CD8-positive, alpha-beta T cell (primary cell): ENCODE measurements at places on chromosomes 16 and 17.

GRCh38 chr16:72997141-72997542 is 50.8 kb downstream of the ZFHX3 start:
- DNase-seq = no peak

DNA sequence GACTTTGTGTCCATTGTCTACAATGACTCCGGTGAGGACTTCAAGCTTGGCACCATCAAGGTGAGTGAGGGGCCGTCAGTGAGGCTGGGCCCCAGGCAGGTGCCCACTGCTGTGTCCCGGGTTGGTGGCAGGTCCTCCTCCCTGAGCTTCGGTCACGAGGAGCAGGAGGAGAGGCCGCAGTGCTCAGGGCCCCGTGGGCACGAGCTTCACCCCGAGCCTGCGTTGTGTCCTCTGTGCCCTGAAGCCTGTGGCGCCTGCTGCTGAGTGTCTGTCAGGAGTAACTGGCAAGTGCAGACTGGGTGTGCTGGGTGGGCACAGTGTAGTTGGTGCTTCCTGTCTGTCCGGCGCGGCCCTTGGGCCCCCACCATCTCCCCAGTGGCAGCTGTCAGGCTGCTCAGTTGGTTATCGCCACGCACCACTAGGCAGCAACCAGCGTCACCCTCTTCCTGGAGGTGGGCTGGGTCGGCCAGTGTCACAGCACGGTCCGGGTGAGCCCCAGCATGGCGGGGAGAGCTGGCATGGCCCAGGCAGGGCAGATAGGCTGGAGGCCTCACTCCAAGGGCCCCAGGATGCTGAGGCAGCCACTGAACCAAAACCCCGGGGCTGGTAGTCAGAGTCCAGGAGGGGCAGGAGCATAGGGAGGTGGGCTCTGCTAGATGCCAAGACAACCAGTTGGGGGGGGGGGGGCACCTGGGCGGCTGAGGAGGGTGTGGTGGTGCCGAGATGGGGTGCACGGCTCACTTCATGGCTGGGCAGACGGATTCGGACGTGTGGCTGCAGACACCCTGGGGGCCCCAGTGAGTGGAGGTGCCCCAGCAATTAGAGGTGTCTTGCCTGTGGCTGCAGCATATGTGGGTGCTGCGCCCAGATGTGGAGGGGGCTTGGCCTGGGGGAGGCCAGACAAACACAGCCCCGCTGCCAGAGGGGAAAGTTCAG is 39.3 kb downstream of the TSC2 start:
- DNase-seq = no peak

DNA sequence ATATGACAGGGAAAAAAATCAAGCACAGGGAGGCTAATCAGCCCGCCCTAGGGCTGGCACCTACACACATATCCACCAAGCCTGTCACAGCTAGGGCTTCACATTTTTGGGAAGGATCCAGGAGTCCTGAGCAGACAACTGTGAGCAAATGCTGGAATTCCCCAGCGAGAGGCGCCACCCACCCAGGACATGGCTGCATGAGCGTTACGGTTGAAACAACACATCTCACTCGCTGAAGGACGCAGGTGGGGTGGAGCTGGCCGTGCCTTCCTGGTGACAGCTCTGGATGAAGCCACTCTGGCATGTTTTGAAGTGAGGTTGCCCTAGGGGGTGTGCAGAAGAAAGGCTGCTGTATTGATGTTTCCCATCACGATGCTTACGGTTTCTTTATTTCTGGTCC is 315.1 kb upstream of the EEF2KMT start:
- DNase-seq = no peak

- no peak for DNase-seq
Observed at GRCh38 chr16:17471719-17472461, 1.1 kb upstream of the XYLT1 start.

DNA sequence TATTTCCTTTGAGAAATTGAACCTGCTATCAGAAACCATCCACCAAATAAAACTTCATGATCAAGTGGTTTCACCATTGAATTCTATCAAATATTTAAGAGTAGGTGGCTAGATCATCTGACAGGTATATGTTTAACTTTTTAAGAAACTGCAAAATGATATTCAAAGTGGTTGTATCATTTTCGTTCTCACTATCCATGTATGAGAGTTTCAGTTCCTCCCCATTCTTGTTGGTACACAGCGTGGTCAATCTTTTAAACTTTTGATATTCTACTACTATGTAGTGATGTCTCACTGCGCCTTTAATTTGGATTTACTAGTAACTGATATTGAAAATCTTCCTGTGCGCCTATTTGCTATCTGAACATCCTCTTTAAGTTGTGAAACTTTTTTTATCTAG is 163.7 kb downstream of the CYB561 start:
- no peak for DNase-seq

DNA sequence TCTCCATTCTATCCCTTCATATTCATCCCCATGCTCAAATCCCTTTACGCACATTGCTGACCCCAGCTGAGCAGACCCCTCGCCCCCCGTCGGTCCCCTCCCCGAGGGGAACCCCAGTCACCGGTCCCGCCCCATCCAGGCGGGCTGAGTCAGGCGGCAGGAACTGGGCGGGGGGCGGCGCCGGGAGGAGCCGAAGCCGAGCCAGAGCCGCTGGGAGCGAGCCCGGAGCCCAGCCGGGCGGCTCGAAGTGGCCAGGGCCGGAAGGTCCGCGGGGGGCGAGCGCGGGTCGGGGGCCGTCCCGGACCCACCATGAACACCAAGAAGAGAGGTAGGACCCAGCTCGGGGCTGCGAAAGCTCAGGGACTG is 8.6 kb downstream of the RIPOR1 start:
- DNase-seq = peak; percentile 38

DNA sequence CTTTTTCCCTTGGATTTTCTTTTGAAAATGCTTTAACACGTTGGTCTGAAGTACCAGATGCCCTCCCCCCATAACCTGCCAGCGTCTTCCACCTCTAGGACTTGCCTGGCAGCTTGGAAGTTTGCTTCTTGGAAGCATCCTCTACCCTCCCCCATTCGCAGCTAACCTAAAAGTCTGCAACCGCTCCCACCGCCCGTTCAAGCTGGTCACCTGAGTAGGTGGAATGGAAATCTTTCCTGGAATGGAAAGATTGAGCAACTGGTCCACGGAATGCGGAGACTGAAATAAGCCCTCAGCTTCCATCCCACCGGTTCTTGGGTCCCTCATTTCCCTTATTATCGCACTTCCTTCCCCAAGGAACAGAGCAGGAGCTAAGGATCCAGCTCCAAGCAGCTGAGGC is 31.4 kb downstream of the HS3ST3B1 start:
- no peak for DNase-seq

- DNase-seq = no peak
Observed at GRCh38 chr16:14606102-14606501, 24.0 kb downstream of the PARN start.

DNA sequence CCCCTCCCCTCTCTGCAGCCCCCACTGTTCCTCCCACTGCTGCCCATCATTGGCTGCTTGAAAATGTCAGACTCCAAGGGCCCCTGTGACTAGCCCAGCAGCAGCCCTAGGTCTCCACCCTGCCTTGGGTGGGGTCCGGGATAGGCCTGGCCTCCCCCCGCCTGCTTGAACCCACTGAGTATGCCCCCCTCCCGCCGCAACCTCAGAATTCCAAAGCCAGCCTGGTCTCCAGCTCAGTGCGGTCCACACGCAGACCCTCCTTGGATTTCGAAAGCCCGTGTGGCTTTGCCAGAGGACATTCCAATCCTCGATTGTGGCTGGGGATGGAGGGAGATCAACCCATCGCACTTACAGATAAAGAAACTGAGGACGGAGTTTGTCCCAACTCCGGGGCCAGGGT is 6.4 kb downstream of the DPEP1 start:
- DNase-seq = no peak

- DNase-seq = no peak
Observed at GRCh38 chr17:12961655-12962054, 56.2 kb downstream of the ELAC2 start.

- peak; percentile 77 for DNase-seq
Observed at GRCh38 chr16:15672514-15673167, 22.6 kb downstream of the NDE1 start.

DNA sequence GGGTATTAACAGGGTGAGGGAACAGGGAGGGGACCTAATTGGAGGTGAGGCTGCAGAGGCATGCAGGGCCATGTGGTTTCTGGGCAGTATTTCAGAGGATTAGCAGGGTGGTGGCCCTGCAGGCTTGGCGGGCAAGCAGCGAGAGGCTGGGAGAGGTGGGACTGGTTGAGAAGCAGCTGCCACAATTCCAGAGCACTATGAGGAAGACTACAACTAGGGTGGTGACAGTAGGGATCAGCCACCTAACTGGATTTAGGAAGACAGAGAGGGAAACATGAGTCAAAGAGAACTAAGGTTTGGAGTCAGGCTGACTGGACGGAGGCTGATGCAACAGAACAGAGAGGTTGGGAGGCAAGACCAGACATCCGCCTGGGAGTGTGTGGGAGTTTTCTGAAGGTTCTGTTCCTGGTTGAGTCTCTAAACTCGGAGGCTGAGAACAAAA is 12.3 kb downstream of the ALOXE3 start:
- no peak for DNase-seq

DNA sequence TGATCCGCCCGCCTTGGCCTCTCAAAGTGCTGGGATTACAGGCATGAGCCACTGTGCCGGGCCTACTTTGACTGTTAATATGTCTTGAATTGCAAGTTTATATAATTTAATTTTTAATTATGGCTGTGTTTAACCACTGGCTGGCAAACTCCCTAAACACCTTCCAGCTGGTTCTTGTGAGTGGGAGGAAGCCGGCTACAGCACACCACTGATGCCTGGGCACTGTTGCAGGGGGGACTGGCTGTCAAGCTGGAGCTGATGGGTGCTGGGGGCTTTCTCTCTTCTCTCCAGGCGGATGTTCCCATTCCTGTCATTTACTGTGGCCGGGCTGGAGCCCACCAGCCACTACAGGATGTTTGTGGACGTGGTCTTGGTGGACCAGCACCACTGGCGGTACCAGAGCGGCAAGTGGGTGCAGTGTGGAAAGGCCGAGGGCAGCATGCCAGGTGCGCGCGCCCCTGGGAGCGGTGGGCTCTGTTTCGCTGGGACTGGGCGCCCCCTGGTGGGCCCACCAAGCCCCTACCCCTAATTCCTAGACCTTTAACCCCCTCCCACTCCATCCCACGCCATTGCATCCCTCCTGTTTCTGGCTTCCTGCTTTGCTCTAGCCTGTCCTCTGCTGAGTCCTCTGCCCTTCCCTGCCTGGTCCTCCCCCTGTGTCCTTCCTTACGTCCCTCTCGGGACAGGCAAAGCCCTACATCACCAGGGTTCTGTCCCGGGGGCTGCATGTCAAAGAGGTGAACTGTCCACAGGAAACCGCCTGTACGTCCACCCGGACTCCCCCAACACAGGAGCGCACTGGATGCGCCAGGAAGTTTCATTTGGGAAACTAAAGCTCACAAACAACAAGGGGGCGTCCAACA is 9.5 kb downstream of the TBX21 start:
- DNase-seq = no peak

- DNase-seq = no peak
Observed at GRCh38 chr16:89035669-89036570, 57.7 kb upstream of the ACSF3 start.

DNA sequence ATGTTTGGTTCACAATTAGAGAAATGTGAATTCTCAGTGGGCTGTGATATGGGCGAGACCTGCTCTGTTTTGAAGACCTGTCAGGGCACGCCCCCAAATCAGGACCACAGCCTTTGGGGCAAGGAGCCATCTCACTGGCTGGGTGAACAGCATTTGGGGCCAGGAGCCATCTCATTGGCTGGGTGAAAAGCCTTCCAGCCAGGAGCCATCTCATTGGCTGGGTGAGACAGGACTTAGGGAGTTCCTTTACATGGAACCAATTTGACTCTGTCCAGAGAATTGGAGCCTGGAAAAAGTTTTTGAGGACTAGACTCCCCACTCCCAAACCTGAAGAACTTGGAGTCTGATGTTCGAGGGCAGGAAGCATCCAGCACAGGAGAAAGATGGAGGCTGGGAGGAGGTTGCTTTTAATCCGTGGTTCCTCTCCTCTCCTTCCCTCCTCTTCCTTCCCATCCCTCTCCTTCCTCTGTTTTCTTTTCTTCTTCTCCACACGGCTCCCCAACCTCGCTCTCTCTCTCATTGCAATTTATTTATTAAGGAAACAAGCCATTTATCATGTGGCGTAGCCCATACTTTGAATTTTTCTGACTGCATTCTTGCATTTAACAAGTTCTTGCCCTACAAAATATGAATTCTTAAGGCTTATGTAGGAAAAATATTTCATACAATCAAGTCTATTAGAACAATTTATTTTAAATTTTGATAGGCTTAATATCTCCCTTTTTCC is 19.7 kb downstream of the FOXL1 start:
- no peak for DNase-seq

DNA sequence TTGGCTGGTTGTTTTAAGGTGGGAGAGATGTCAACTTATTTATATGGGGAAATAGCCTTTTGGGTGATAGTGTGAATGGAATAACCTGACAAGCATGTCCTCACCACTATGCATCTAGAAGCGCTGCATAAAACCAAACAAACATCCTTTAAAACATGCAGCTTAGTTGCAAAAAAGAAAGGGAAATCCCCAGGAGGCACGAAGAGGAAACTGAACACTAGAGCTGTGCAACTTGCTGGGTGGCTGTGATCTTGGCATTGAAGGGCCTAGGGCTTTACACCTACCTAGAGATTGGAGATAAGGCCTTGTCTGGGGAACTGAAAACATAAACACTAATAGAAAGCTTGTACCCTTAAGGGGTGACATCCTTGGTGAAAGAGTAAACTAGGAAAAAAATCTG is 7.3 kb downstream of the C16orf54 start:
- peak; percentile 41 for DNase-seq

DNA sequence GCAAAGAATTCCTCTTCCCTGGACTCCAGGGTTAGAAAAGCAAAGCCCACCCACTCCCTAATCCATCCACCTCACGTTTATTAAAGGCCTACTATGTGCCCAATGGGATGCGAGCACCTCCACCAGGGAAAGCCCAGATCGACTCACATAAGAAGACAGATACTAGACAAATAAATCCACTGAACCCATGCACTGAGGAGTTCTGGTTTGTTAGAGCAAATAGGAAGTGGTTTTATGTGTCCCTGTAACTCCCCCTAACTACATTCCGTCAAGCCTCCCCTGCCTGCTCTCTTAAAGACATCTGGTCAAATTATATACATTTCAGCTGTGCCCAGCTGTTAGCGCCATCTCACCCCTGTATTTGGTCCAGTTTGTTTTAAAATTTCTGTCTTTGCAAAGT is 218.5 kb upstream of the RPL38 start:
- no peak for DNase-seq

GRCh38 chr17:35448899-35449227 is 297 bp upstream of the SLFN13 start:
- DNase-seq = no peak

DNA sequence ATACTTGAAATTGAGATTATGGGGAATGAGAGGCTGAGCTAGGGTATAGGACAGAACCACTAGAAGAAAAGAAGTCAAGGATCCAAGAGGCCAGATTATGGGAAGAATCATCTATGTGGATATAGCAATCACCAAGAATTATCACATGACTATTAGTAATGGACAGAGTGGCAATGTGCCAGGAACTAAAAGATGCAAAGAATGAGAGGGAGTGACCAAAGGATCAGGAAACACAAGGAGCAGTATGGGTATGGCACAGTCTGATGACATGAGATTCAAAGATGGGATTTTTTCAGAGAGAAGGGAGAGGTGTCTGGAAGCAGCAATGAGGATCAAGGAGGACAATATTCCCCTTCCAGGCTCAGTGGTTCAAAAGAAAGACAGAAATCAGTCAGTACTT is 212.2 kb downstream of the AATF start:
- no peak for DNase-seq
